ENCODE measurements at places on chromosomes 6 and 20.

DNA sequence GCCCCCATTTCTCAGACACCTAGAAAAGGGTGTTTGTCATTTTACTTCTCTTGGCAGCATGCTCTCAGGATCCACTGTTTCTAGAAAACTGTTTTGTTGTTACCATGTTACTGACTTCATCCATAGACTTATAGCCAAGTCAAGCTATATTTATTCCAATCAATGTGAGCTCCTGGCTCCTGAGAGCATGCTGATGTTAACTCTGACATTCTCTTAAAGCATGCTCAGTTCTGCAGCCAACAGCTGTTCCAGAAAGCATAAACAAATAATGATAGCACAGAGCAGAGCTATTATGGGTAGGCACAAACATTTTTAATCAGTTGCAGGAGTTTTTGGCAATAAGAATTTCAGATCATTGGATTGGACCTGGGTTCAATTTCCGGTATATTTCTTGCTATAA lies 92.4 kb upstream of the CEP85L start:
- DNase-seq = no peak

DNA sequence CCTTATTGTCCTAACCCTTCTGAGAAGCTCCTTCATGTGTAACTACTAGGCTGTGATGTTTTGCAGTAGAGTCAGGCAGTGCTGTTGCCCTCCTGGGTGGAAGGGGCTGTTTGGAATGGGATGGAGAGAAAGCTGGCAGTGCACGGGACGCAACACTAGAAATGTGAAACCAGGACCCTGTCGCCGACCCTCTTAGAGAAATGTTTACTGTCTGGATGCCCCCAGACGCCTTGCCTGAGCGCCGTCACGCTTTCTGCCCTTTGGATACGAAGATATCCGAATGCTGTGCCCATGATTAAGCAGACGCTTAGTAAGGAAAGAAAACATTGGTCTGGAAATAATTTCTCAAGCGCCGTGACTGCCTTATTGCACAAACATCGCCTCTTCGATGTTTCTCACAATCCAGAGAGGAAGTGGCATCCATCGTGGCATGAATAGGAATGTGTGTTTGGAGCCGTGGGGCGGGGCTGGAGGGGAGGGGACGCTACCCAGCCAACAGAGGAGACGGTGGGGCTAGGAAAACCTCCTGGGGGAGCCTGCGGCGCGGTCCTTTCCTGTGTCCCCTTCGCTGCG lies 661 bp upstream of the PPP1R14C start:
- no peak for DNase-seq

GRCh38 chr6:4819706-4820283 lies 43.6 kb downstream of the CDYL start:
- DNase-seq = no peak

DNA sequence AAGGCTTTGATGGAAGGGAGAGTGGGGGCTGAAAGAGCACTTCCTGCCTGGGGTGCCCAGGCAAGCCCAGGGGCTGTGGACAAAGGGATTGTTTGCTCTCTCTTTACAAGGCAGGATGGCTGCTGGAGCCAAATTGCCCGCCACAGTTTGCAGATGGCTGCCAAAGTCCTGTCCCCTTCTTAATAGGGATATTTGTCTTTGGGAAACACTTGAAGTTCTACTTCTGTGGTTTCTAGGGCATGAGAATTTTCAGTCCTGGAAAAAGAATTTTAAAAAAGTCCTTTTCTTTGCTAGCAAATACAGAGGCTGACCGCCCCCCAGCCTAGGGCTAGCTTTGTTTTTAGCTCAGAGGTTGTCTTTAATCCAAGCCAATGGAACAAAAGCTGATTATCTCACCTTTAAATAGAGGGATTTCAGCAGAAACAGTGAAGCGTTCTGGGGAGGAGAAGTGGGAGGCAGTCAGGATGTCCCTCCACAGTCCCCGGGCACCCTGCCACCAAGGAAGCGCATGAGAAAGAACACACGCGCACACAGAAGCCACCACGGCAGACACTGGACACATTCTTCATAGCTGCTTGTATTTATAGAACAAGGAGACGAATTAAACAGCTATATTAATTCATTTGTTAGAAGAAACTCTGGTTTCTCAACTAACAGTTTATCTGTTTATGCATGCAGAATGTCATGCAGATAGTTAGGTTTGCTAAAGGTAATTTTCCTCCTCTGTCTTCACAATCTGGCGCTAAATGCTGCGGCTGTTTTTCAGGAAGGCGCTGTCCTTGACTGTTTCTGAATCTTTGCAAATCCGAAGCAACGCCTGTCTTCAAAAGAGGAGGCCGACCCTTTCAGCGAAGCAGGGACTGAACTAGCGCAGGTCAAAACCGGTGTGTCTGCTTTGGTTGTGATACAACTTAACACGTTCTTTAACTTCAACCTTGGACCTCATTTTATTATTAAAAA lies 736.9 kb downstream of the QKI start:
- no peak for DNase-seq

- no peak for DNase-seq
Observed at GRCh38 chr6:163343609-163344008, 70.9 kb upstream of the QKI start.

DNA sequence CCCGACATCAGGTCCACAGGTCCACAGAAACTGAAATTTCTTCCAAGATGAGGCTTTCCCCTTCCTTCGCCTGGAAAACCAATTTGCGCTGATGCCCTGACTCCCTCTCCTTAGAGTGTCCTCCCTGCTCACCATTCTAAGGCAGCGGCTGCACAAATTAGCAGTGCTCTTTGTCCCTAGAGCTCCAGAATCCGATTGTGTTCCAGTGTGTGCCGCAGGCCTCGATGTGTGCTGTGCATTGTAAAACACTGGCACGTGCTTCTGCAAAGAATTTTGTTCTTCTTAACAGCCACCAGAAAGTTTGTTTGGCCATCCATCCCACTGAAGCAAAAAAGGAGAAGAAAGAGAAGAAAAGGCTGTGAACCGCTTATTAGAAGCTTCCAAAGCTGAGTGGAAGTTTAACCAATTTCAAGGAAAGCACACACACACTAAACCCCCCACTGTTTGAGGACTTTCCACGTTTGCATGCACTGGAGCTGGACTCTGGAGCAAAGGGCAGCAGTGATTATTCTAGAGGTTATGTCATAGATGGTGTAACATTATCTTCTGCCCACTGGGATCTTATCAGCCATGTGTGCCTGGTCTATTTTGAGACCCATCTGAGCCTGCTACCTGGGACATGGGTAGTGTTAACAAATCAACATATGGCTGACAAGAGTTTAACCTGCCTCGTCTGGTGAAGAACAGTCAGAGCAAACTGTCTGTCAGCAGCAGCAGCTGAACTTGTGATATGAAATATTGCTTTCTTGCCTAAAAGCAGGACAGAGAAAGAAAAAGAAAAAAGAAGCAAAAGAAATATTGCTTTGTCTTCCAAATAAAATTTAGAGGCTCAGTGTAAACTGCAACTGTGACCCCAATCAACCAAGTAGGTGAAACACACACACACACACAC lies 64.9 kb upstream of the RREB1 start:
- DNase-seq = no peak

GRCh38 chr6:117513778-117514365 lies 31.4 kb downstream of the DCBLD1 start:
- no peak for DNase-seq

DNA sequence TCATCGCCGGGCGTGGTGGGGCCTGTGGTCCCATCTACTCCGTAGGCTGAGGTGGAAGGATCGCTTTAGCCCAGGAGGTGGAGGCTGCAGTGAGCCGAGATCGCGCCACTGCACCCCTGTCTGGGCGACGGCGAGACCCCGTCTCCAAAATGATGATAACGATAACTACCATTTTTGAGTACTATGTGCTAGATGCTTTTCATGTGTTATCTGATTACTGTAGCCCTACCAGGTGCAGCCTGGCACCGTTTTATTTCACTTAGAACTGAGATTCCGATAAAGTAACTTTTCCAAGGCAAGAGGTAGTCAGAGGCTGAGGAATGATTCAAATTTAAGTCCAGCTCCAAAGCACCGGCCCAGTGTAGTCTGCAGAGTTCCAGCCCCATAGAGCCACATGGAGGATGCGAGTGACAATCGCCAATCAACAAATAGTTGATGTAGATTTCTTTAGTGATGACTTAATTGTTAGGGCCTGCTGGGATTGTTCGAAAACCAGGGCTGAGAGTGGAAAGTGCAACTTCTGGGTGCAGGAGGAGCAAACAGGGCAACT lies 727 bp downstream of the ERMARD start:
- no peak for DNase-seq

GRCh38 chr6:380234-381218 lies 11.0 kb upstream of the IRF4 start:
- DNase-seq = no peak

Data from stimulated activated CD8-positive, alpha-beta memory T cell treated with anti-CD3 and anti-CD28 coated beads, Interleukin-4, amount 100 ng/mL, for 4 hours (primary cell).